Breast epithelium (tissue), 4 donors: ENCODE measurements at places on chromosomes 16 and 17.

- no peak for DNase-seq
These were observed 2.2 kb downstream of the SNN start for GRCh38 chr16:11670171-11671131.

- no peak for DNase-seq
These were observed 18.0 kb downstream of the C17orf67 start for GRCh38 chr17:56815711-56816110.

- DNase-seq = no peak
These were observed 4.4 kb upstream of the SNX29 start for GRCh38 chr16:11972128-11972527.

- no peak for DNase-seq
These were observed 3.5 kb downstream of the PLK1 start for GRCh38 chr16:23682181-23682580.

DNA sequence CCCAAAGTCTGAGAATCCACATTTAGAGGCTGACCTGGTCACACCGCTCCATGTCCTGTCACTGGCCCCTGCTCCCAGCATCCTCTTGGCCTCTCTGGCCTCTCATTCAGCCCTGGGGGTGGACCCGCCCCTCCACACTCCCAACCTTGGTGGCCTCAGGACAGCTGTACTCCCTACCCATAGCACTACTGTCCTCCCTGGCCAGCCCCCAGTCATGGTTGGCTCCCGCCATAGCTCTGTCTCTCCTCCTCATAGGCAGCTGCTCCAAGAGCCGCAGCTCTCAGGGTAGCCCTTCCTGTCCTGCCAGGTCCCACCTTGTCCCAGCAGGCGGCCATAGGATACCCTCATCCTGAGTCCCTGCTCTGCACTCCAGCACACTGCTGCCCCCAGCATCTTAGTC is 38.0 kb upstream of the PHB1 start:
- DNase-seq = no peak

DNA sequence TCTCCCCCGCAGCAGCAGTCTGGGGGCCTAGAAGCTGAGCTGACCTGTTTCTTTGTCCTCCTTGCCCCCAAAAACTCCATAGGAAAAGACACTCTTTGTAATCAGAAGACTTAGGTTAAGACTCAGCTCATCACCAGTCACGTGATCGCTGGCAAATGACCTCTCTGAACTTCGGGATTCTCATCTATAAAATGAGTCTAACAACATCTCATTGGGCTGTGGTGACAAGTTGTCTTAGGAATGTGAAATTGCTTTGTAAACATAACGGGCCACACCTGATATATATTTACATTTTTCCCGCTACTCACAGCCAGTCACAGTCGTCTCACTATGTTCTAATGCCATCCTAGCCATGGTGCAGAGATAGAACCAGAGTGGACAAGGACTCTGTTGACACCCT is 86.0 kb upstream of the LHX1 start:
- DNase-seq = no peak

DNA sequence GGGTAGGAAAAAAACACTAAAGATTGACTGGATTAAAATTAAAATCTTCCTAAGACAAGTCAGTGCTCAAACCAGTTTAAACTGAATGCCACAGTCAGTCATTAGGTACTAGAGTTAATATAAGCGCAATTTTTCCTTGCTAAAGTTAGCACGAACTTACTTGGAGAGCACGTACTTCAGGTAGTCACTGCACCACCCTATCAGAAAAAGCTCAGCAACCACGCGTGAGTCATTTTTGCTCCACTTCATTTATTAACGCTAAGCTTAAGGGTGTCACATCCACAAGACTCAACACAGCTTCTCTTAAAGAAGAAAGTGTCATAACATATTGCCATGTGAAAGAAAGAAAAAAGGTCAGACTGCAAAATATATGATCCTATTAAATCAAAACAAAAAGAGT is 53.1 kb downstream of the TEX2 start:
- DNase-seq = no peak

- DNase-seq = no peak
These were observed 362.1 kb upstream of the CCL2 start for GRCh38 chr17:33892717-33893591.

DNA sequence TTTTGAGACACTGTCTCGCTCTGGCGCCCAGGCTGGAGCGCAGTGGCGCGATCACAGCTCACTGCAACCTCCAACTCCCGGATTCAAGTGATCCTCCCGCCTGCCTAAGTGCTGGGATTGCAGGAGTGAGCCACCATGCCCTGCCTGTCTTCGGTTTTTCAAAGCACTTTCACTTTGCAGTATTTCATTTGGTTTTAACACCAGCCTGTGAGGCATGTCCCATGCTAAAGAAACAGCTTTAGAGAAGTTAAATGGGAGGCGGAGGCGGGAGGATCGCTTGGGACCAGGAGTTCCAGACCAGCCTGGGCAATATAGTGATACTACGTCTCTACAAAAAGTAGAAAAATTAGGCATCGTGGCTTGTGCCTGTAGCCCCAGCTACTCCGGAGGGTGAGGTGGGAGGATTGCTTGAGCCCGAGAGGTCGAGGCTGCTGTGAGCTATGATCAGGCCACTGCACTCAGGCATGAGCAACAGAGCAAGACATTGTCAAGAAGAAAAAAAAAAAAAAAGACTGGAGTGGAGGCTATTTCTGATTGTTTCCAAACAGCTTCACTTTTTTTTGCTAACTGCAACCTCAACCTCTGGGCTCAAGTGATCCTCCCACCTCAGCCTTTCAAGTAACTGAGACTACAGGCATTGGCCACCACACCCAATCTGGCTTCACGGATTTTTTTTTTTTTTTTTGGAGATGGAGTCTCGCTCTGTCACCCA is 1.3 kb downstream of the METTL23 start:
- no peak for DNase-seq

DNA sequence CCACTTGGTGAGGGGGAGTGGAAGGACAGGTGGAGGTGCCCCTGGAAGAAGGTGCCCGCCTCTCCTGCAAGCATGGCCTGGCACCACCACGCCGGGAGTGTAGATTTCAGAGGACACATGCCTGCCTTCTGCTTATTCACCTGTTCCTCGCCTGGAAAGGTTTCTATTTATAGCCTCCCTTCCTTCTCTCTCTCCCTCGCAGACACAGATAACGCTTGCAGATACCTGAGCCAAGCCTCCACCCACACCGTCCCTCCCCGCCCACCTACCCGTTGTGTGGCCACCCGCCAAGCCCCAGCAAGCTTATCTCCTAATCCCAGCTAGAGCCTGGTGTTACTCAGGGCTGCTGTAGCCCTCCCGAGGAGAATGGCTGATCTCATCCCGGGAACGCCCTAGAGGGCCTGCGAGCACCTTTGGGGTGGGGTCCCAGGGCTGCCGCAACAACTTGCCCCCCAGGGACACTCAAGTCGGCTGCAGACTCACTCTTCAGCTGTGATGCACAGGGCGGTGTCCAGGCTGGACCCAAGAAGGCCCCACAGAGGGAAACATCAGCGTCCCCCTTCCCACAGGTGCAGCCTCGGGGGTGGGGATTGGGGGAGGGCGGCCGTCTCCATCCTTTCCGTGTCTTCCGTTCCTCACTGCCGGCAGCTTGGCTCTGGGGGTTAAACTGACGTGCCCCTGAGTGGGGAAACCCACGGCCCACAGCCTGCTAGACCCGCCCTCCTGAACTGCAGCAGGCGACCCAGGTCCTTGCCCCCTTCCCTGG is 1.9 kb upstream of the SNAI3 start:
- DNase-seq = no peak

DNA sequence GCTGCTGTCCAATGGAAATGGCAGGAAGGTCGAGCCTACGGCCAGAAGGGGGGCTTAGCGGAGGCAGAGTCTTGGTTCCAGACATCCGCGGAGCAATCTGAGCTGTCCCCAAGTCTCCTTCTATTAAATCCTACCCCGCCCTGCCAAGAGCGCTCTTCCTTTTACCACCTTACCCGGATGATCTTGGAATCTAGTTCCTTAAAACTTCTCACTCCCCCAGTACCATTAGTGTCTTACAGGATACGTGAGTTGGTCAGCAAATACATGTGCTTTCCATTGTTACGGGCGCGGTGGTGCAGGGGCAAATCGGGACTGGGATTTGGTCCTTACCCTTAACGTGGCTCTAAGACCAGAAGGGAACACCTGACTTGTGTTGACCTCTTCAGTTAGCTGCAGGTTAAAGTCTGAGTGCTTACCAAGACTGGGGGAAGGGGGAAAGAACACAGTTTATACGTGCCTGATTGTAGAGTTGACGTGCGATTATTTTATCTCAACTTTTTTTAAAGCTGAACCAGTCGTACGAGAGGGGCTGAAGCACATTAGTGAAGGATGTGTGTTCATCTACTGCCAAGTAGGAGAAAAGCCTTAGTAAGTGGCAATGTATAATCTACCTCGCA is 495 bp downstream of the TXNDC17 start:
- DNase-seq = no peak

DNA sequence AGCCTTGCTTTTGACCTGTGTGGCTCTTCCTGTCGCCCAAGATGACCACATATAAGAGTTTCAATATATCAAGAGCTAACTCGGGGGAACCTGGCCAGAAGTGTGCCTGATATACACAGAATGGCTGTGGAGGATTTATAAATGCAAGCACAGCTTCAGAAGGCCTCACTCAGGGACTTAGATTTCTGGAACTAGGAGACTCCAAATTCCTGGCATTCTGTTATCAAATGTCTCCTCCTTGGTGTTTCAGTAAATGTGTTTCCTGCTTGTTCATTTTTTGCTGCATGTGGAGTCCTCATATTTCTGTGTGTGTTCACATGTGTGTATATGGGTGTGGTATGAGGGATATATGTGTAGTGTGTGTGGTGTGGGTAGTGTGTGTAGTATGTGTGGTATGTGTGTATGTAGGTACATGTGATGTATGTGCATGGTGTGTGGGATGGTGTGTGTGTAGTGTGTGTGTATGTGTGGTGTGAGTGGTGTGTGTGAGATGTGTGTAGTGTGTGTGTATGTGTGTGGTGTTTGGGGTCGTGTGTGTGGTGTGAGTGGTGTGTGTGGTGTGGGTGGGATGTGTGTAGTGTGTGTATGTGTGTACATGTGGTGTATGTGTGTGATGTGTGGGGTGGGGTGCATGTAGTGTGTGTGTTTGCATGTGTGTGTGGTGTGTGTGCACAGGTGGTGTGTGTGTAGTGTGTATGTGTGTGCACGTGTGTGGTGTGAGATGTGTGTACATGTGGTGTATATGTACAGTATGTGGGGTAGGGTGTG is 981 bp upstream of the CD300H start:
- no peak for DNase-seq

DNA sequence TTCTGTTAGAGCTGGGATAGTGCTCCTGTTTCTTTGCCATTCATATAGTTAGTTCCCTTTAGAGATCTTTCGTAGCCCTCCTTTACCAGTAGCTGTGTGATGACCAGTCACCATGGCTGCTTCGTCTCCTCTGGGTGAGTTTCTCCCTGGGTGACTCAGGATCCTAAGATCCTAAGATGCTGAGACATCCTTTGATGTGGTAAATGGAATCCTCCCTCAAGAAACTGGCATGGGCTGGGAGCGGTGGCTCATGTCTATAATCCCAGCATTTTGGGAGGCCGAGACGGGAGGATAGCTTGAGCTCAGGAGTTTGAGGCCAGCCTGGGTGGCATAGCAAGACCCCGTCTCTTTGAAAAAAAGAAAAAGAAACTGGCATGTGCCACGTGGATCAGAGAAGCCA is 5.9 kb downstream of the PHAF1 start:
- no peak for DNase-seq

GRCh38 chr16:87575027-87575804 is 27.1 kb upstream of the JPH3 start:
- no peak for DNase-seq

GRCh38 chr16:18948372-18949020 is 22.3 kb upstream of the SMG1 start:
- DNase-seq = no peak

DNA sequence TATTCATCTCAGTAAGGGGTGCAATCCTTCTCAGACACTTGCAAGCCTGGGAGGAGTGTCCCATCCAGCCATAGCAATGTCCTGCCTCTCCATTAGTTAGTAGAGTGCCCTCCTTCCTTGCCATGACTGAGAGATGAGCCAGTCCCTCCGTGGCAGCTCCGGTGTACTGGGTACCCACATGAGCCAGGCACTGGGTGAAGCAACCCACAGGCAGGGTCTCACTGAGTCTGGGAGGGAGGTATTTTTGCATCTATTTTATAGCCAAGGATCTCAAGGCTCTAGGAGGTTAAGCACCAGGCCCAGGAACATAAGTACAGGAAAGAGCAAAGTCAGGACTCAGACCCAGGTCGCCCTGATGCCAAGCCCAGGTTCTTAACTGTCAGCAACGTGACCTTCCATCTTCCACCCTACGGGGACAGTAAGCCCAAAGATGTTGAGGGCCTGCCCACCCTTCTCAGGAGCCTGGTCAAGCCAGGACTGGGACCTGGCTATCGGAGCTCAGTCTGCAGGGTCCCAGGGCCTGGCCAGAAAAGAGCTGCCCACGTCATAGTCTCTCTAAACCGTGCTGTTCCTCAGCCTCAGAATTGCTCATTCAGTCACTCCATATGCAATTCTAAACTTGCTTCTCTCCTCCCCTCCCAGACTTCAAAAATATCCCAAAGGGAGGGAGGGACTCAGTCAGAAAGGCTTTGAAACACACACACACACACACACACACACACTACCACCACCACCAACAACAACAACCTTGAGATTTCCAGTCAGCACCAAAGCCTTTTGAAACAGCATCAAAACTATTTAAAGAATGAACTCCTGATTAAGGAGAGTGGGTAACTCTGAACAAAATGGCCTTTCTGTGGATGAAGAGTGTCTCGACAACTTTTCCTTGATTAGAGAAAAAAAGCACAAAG is 16.6 kb downstream of the NOS2 start:
- DNase-seq = no peak

DNA sequence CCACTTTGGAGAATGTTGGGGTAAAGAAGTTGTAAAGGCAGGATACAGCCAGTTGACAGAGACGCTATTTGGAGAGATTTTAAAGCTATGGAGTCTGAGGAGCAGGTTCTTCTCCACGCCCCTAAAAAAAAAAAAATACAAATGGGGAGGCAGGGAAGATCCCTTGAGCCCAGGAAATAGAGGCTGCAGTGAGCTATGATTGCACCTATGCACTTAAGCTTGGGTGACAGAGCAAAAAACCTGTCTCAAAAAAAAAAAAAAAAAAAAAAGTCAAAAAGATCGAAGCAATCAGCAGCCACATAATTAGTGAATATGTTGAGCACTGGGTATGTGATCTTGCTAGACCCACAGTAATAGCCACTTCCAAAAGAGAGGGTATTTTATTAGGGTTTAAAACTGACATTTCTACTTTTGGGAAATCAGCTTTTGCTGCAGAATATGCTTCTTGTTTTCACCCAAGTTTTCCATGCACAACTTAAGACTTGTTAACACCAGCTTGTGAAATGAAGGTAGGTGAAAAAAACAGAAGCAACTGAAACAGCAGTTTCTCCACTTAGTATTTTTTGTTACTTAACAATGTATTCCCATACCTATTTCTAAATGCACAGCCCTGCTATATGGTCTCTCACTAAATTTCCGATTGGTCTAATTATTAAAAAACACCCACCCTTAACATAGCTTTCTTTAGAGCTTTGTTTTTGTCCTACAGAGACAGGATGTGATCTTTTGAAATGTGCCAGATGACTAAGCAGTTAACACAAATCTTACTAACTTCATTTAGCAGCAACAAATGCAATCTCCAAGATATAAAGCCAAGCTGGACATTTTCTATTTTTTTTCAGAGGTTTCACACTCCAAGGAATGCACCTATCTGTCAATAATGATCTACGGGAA is 2.5 kb upstream of the ARL6IP1 start:
- no peak for DNase-seq
